Activated T-helper 9 cell treated with anti-CD3 and anti-CD28 coated beads, Interleukin-2, amount 50 U/mL, for 16 hours (primary cell): ENCODE measurements at places on chromosomes 7 and 10.

DNA sequence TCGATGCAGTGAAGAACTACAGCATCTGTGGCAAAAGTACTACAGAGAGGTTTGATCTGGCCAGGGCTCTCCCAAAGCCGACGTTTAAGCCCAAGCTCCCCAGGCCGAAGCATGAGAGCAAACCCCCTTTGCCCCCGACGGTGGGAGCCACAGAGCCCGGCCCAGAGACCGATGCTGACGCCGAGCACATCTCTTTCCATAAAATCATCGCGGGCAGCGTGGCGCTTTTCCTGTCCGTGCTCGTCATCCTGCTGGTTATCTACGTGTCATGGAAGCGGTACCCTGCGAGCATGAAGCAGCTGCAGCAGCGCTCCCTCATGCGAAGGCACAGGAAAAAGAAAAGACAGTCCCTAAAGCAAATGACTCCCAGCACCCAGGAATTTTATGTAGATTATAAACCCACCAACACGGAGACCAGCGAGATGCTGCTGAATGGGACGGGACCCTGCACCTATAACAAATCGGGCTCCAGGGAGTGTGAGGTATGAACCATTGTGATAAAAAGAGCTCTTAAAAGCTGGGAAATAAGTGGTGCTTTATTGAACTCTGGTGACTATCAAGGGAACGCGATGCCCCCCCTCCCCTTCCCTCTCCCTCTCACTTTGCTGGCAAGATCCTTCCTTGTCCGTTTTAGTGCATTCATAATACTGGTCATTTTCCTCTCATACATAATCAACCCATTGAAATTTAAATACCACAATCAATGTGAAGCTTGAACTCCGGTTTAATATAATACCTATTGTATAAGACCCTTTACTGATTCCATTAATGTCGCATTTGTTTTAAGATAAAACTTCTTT is 2.3 kb downstream of the LRRTM3 start:
- DNase-seq, result no peak

- DNase-seq, result no peak
These were observed 2.1 kb downstream of the GLCCI1 start for GRCh38 chr7:7970531-7971307.

- DNase-seq, result no peak
These were observed 619 bp downstream of the EXOC4 start for GRCh38 chr7:133253519-133253875.

DNA sequence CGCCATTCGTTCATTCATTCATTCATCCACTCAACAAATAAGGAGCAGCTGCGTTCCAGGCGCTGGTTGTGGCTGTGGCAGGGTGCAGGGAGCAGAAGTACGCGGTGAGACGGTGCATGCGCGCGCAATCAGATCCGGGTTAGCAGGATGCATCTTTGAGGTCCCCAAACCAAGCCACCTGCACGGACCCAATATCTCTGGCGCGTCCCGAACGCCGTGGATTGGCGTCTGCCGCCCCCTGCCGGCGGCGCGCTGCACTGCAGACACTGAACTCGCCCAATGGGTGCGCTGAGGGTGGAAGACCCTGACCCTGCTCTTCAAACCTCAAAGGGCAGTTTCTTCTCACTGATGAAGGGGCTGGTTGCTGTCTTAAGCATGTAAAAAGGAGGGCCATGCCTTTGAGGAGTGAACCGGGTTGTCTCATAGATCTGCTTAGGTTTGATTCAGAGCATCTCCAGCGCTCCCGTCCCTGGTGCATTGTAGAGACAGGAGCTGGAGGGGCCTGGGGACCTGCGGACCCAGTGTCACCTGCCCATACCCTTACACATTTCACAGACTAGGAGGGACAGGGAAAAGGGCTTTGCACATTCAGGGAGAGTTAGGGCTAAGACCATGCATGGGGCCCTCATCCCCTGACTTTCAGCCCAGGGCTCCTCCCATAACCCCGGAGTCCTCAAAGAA is 102.5 kb downstream of the RAMP3 start:
- DNase-seq, result peak; percentile 56

DNA sequence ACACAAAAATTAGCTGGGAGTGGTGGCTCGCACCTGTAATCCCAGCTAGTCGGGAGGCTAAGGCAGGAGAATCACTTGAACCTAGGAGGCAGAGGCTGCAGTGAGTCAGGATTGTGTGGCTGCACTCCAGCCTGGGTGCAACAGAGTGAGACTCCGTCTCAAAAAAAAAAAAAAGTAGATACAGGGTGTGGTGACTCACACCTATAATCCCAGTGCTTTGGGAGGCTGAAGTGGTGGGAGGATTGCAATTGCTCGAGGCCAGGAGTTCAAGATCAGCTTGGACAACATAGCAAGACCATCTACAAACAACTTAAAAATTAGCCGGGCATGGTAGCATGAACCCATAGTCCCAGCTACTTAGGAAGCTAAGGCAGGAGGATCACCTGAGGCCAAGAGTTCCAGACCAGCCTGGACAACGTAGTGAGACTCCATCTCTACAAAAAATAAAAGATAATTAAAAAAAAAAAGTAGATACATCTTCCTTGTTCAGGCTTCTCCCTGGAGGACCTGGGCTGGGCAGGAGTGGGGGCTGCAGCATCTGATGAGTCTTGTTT is 2.0 kb downstream of the MOSPD3 start:
- DNase-seq, result no peak

- no peak for DNase-seq
These were observed 143.4 kb downstream of the CELF2 start for GRCh38 chr10:11161096-11161495.

DNA sequence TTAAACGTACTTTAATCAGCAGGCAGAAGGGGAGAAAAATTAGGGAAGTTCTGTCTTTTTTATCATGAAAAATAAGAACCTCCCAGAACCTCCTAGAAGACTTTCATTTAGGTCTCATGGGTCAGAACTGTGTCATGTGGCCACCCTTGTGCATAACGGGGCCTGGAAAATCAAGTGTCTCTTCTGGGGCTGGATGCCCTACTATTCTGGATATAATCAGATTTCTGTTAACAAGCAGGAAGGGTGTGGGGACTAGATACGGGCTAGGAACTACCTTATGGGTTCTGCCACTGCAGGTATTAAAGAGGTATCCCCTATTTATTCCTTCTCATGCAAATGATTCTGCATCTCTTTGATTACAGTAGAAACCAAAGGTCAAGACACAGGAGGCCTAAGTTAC is 14.1 kb downstream of the LANCL2 start:
- no peak for DNase-seq

DNA sequence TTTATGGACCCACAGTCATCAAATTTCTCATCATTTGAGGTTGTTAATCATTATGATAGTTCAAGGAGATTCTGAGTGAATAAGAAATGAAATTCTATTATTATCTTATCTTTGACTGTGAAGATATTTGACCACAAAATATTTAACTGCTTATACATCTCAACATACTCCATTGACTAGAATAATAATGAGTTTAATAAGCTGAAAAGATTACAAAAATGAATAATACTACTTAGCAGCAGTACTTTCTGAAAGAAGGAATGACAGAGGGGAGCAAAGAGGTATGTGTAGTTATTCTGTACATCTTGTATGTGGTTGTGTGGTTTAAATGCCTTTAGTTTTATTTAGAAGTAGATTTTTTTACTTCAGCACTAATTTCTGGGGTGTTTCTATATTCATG is 214.2 kb downstream of the PRKG1 start:
- DNase-seq, result no peak

- no peak for DNase-seq
These were observed 117.6 kb downstream of the GALNT11 start for GRCh38 chr7:152142976-152143595.

DNA sequence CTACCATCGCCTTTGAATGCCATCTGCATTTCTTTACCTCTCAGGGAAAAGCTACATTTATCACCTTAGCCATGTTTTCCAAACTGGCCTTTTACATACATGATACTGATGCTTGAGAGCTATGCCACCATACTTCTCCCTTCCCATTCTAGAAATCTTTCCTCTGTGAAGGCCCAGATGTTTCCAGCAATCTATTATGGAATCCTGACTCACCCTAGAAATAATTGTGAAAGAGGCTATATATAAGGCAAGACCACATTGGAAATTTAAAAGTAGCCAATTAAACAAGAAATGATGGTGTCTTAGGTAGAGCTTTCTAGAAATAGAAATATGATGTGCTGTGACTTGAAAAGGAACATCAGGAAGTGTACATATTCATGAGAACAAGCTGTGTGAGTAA is 389.7 kb downstream of the INHBA start:
- DNase-seq, result no peak
